ENCODE measurements at places on chromosomes 12 and 14.

DNA sequence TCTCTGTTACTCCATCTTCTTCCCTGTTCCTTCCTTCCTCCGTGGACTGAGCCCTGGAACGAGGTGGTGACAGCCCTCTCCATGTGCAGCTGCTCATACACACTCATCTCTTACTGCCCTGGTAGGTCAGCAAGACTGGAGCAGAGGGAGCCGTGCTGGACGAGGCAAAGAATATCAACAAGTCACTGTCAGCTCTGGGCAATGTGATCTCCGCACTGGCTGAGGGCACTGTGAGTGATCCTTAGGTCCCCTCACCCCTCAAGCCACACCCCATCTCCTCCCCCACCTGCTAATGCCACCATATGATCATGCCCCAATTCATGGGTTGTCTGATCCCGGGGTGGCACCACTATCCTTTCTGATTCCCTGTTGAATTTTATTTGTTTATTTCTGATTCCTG is 19.0 kb downstream of the KIF5A start:
- DNase-seq = no peak

DNA sequence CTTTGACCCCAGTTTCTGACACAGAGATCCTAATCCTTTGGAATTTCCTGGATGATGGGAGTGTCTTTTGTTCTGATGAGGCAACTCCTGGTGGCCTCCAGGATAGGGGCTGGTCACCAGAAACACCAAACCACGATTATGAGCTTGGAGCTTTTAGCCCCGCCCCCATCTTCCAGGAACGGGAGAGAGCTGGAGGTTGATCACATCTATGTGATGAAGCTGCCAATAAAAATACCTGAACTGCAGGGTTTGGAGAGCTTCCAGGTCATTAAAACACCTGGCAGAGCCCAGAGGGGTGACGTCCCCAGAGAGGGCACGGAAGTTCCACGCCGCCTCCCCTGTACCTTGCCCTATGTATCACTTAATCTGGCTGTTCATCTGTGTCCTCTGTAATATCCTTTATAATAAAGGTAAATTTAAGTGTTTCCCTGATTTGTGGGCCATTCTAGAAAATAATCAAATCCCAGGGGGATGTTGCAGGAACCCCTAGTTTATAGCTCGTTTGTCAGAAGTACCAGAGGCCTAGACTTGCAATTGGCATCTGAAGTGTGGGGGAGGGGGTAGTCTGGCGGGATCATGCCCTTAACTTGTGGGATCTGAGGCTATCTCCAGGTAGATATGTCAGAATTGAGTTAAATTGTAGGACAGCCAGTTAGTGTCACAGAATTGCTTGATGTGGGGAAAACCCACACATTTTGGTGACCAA is 21.2 kb downstream of the APPL2 start:
- DNase-seq = no peak

DNA sequence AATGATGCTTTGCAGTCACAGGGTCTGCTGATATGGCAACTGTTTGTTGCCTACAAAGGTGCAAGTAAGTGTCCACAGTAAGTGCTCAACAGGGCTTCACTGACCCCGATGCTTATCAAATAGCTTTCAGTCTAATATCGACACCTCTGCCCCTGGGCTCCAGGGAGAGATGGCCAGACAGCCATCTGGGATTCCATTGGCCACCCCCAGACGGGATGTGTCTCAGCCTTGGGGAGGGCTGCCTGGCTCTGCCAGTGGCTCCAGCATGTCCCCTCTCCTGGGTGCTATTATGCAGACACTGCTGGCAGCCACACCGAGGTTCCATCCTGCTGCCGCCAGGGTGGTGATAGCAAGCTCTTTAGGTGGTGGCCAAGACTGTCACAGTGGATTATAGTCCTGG is 57.4 kb downstream of the DGLUCY start:
- DNase-seq = no peak

GRCh38 chr14:96408608-96409007 is 16.7 kb downstream of the AK7 start:
- no peak for DNase-seq

- DNase-seq = no peak
Observed at GRCh38 chr14:51613416-51613815, 38.3 kb upstream of the FRMD6 start.

DNA sequence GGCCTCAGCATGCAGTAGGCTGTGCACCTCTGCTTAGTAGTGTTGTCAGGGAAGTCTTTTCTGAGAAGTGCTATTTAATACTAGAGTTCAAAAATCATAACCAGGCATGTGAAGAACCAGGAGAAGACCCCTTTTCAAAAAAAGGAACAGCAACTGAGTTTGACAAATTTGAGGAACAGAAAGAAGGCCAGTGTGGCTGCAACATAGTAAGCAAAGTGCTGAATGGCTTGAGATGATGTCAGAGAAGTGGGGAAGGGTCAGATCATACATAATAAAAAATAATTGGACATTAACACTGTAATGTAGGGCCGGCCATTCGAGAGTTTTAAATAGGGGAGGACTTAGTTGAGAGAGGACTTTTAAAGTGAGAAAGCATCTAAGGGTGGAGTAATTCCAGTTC is 11.1 kb upstream of the CNTN1 start:
- DNase-seq = no peak

GRCh38 chr14:71414631-71415403 is 507.6 kb downstream of the PCNX1 start:
- no peak for DNase-seq

GRCh38 chr14:97773598-97773997 is 976.4 kb downstream of the VRK1 start:
- DNase-seq = no peak

- DNase-seq = no peak
Observed at GRCh38 chr14:101953151-101953550, 11.2 kb upstream of the DYNC1H1 start.

GRCh38 chr12:131458931-131459772 is 251.7 kb upstream of the SFSWAP start:
- no peak for DNase-seq

GRCh38 chr12:83758888-83759631 is 1072.4 kb downstream of the TMTC2 start:
- no peak for DNase-seq

- DNase-seq = no peak
Observed at GRCh38 chr14:30444451-30444850, 114.5 kb upstream of the G2E3 start.
